ENCODE measurements at places on chromosomes 7 and 10.

DNA sequence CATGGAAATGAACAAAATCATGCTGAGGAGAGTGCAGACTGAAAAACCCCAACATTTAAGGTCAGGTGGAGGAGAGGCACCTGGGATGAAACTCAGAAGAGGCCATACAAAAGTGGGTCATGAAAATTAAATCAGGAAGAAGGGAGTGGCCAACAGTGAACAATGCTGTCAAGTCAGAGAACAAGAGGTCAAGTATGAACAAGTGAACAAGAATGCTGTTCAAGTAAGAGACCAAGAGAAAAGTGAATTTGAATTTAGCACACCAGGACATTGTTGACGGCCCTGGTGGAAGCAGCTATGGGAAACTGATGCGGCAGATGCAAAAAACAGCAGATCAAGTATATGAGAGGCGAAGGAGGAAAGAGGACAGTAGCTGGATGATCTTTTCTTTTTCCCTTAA, 7.9 kb downstream of the CEP41 start:
- no peak for DNase-seq

DNA sequence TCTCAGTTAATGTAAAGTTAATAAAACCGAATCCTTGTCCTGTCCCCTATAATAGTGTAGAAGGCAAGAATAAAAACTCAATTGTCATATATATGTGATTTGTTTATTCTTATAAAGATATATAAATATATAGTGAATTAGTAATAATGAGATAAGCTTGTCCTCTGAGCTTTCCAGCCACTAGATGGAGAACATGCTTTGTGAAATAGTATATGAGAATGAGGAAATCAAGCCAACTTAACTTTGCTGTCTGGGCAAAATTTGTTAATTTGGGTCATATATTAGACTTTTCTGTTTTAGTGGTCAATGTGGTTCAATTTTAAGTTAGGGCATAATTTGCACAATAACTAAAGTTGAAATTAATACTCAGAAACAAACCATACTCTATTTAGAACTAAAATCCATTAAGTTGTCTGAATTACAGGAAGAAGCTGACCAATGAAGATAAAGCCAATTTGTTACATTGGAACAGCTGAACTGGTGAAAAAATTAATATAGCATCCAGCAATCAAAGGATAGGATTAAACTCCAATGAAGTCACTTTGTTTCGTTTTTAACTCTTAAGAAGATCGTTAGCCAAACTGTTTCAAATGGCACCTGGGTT, 595.0 kb downstream of the ARL4A start:
- DNase-seq, result no peak

- no peak for DNase-seq
Measured at GRCh38 chr7:22184549-22185199, 172.3 kb downstream of the RAPGEF5 start.

DNA sequence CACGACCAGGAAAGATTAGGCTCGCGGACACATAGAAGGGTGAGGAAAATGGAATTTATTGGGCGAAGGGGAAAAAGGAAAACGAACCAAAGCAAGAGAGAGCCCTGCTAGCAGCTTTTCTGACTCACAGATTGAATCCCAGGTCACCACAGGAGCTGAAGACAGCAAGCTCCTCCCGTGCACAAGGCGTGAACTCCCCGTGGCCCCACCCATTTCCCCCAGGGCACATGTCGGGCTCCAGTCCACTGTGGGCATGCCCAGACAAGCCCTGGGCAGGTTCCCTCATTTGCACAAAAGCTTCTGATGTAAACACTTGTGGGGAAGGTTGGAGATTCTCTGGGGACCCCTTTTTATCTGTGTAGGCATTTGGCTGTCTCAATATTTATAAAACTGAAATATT, 582.4 kb downstream of the SUGCT start:
- DNase-seq, result no peak

- DNase-seq, result no peak
Measured at GRCh38 chr10:66844176-66844942, 81.5 kb upstream of the LRRTM3 start.

- no peak for DNase-seq
Measured at GRCh38 chr10:132627666-132628531, 90.3 kb downstream of the INPP5A start.

DNA sequence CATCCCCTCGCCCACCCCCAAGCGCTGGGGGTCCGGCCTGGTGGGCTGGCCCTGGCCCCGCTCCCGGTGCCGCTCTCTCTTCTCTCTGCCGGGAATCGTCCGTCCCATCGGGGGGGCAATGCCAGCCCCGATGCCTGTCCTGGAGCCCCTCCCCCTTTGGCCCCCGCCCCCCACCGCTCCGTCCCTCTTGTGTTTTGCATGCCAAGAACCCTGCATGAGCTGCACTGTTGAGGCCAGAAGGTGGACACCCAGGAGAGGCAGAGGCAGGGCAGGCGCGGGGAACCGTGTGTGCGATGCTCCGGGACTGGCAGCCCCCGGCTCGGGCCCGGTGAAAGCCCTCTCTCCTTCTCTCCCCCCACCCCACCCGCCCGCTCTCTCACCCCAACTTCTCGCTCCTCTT, 22.1 kb upstream of the HSPB1 start:
- no peak for DNase-seq

- DNase-seq, result no peak
Measured at GRCh38 chr7:7569615-7570014, 2.9 kb downstream of the MIOS start.
